SW480 (cell line): ENCODE measurements at places on chromosomes 5 and 9.
A peak's percentile ranks its signal among the peaks of the same experiment; 100 is the strongest.

GRCh38 chr5:125595095-125595494 is 828.1 kb upstream of the GRAMD2B start:
- no peak for DNase-seq

DNA sequence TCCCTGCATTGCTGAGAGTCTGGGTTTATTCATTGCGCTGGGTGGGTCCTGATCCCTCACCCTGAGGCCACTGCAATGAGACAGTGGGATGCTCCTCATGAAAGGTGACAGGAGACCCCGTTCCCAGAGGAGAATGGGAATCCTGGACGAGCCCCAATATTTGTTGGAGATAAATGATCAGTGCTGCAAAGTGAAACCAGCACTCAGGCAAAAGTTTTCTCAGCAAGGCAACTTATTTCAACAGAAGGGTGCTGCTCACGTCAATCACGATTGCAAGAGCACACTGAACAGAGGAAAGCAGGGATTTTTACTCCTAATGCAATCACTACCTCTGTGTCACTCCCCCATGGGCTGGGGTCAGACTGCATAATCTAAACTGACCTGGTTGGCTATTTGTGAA is 110.2 kb upstream of the MAMDC2 start:
- DNase-seq = no peak

DNA sequence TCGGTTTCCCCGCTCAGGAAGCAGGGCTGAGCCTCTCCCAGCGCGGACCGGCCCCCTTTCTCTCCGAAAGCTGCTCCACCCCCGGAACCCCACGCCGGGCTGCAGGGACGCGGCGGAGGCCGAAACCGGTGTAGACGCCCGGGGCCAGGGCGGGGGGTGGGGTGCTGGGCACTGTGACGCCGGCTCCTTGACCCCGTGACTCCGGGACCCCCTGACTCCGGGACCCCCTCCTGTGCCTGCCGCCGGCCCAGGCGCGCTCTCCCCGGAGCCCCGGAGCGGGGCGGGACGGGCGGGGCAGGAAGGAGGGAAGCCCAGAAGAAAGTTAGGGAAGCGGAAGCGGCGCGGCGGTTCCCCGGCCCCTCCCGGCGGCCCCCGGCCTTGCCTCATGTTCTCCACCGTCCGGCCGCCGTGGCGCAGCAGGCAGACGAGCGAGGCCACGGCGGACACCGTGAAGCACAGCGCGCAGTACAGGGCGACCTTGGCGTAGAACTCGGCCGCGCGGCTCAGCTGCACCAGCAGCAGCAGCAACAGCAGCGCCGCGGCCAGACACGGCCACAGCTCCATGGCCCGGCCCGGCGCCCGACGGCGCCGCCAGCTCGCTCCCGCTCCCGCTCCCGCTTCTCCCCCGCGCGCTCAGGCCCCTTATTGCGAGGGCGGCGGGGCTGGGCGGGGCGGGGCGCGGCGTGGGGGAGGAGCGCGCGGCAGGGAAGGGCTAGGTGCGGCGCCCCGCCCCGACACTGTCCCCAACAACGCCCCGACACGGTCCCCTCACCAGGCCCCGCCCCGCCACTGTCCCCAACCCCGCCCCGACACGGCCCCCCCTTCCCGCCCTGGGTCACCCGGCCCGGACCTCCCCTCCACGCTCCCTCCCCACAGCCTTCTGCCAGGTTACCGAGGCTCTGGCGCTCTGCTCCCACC is at the start of gene AGPAT2:
AGPAT2 (minus strand) TSS at position 664 of the 918 bp plus-strand sequence; CDS start at position 564, 100 bp downstream.
- DNase-seq = peak; percentile 86

DNA sequence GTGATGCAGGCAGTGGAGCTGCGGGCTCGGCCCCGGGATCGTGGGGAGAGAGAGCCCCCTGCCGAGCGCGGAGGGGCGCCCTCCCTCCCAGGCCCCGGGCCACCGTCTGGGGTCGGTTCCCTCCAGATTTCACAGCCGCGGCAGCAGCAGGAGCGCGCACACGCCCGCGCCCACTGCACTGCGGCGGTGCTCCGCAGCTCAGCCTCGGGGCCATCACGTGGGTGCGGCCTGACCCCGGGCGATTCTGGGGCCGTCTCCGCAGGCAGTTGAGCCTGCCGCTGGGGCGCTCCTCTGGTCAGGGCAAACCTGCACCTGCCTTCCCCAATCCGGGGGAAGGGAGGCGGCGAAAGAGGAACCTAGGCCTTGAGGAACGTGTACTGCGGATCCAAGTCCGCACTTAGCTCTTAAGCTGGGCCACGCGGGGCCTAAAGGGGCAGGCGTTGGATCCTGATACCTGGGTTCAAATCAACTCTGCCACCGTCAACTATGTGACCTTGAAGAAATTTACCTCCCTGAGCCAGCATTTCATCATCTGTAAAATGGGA is 9.4 kb upstream of the DELE1 start:
- DNase-seq = peak; percentile 49

DNA sequence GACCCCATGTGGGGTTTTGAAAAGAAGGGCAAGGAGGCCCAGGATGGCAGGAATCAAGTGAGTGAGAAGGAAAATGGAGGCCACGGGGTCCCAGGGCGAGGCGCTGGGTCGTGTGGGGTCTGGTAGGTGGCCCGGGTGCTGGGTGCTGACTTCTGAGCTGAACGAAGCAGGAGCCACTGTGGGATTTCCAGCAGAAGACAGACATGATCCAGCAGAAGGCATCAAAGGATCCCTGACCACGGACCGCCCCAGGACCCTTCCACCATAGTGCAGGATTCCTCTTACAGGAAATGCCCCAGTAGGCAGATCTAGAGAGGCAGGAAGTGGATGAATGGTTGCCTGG is 106.7 kb downstream of the ADAMTS2 start:
- DNase-seq = no peak

- no peak for DNase-seq
Observed at GRCh38 chr5:1508659-1509290, 15.0 kb downstream of the LPCAT1 start.

DNA sequence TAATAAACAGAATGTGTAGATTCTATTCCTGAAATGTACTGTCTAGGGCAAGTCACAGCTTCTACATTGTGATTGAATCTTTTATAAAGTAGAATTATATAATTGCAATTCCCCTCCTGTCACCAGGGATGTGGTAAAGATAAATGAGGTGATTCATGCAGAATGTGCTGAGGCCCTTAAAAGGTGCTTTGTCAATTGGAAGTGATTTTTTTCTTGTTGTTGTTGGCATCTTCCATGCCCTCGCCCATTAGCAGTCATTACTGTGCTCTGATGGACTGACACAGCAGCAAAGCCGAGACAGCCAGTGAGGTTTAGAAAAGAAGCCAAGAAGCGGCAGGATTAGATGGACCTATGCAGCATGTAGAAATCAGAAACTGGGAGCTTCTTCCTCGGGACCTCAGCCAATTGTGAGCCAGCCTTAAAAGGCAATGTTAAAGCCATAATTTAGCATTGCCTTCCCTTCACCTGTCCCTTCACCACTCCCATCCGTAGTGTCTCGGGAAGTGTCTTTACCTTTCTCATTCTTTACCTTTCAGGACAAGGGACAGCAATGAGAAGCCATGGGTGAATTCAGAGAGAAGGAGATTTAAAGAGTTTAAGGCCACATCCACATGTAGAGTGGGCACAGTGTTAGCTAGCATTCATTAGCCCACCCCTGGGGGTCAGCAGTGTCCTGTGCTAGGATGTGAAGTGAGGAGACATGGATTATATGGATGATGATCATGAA is 257.8 kb downstream of the PLK2 start:
- DNase-seq = no peak

DNA sequence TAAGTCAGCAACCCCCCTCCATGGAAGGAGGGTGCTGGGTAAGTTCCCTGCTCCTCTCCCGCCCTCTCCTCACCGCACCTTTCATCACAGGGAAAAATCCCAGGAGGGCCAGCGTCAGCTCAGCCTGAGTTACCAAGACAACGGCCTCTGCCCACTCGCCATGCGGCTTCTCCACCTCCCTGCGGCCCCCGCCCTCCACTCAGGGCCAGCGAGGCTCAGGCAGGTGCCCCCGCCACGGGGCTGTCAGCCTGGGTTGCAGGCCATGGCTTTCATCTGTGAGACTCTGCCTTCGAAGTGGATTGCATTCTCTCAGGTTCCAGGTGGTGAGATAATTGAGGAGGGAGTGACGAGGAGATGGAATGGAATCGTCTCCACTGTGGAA is 27.2 kb upstream of the LAMC3 start:
- DNase-seq = no peak

GRCh38 chr5:132459031-132459982 is 31.3 kb downstream of the IRF1 start:
- peak; percentile 100 for DNase-seq

- no peak for DNase-seq
Observed at GRCh38 chr5:1465117-1465516, 19.9 kb upstream of the SLC6A3 start.

GRCh38 chr5:56350011-56350596 is 117.0 kb upstream of the ANKRD55 start:
- DNase-seq = no peak

- DNase-seq = peak; percentile 19
Observed at GRCh38 chr5:76404223-76405211, 1.4 kb downstream of the IQGAP2 start.

DNA sequence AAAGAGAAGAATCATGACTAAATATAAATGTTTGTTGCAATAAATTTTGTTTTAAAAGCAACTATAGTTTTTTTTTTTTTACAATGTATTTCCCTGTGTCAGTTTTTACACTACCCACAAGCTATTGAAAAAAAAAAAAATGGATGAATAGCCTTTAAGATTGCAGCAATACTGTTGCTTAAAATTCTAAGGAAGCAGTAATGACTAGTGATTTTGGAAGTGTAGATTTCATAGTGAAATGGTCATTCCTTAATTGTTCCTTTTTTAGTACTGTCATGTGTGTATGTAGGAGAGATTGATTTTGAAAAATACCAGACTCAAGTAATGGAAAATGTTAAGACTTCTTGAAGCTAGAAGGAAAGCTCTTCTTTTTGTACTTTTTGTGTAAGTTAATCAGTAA is 53.1 kb downstream of the NDUFS4 start:
- no peak for DNase-seq

DNA sequence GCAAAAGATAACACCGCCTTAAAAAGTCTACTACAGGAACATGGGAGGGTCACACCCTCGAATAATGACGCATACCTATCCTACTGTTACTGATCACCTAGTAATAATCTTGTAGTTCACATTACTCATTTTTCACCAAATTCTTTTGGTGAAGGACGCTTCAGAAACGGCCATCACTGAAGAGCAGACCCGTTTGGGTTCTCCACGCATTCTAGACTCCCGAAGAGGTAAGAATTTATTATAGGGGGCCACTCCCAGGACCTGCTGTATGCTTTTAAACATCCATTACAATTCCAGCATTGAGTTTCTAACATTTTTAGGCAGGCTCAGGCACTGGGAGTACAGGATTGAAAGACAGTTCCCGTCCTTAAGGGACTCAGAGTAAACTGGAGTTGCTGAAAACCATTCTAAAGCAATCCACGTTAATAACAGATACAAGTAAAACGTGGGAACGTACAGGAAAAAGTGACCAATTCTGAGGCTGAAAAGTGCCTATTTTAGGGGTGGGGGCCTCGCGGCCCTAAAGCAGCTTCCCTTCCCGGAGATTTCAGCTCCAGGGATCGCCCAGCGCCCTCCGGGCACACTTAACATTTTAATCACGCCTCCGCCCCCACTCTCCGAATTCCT is at the start of gene FER:
FER (plus strand) TSS at position 124 of the 627 bp plus-strand sequence. CDS start 50,286 bp downstream, outside the sequence.
- DNase-seq = peak; percentile 90

GRCh38 chr5:22910523-22910922 is 57.4 kb upstream of the CDH12 start:
- DNase-seq = no peak

GRCh38 chr5:124315741-124316415 is 430.6 kb downstream of the ZNF608 start:
- DNase-seq = peak; percentile 26

DNA sequence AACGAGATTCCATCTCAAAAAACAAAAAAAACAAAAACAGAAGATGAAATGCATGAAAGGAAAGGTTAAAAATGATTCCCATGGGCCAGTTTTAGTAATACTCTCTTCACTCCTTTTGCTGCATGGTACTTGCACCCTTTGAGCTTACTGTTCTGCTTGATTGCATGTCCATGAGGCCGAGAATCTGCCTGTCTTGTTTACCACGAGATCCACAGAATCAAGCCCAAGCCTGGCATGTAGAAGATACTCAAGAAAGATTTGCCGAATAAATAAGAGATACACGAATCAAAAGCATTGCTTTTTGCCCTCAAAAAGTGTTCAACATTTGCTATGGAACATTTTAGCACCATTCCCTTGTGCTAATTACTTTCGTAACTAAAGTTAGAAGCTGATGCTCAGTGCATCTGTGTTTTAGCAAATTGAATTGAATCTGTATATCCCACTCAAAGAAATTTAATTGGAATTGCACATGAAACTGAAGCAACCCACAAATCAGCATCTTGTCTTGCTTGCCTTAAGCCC is 1.1 kb downstream of the FAXDC2 start:
- no peak for DNase-seq

- DNase-seq = no peak
Observed at GRCh38 chr5:159100782-159101646, 1.3 kb upstream of the EBF1 start.

- DNase-seq = no peak
Observed at GRCh38 chr5:164306662-164307061, 801.2 kb downstream of the MAT2B start.

DNA sequence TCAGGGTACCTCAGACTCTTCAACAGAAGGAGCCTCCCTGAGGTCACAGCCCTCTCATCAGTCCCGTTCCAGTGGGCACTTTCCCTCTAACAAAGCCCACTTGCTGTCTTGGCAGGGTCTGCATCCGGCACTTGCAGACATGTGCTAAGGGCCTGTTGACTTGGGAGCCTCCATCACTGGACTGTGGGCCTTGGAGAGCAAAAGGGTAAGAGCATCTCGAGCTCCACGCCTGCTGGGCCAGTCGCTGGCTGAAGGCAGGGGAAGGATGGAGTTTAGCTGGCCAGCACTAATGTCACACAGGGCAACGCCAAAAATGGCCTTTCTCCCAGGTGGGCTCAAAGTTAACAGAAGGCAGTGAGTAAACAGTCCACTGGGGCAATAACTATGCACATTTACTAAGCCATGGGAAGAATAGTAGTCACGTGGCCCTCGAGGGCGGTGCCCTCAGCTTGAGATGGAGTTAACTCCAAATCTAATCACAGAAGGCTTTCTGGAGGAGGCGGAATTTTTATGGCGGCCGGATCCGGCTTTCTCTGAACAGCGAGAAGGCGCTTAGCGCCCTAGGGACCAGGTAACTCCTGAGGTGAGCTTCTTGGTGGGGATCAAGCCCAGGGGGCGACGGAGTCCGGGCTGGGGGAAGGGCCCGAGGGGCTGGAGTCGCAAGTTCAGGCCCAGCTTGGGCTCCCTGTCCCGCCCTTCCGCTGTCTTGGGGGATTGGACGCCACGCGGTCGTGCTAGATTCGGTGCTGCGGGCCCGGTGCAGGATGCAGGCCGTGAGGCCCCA is 2.0 kb upstream of the NSD1 start:
- no peak for DNase-seq

DNA sequence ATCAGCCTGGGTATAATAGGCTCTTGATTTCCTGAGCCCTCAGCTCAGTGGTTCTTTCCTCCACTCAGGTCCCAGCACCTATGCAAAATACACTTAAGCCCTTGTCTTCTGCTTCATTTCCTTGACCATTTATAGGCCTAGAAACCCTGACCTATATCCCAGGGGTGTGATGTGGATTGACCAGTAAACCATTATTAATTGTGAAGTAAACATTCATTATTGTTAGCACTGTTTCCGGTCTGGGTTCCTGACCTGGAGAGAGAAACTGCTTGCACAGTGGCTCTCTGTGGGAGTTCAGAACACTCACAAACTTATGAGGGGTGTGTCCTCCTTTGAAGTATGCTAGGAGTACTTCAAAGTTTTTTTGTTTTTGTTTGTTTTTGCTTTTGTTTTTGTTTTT is 19.6 kb upstream of the TOMM5 start:
- DNase-seq = peak; percentile 67
